ENCODE measurements at places on chromosomes 2 and 18.

GRCh38 chr2:122583159-122583917 lies 827.9 kb downstream of the TSN start:
- DNase-seq, result no peak

GRCh38 chr2:197311421-197312033 lies 947 bp upstream of the ANKRD44 start:
- no peak for DNase-seq

DNA sequence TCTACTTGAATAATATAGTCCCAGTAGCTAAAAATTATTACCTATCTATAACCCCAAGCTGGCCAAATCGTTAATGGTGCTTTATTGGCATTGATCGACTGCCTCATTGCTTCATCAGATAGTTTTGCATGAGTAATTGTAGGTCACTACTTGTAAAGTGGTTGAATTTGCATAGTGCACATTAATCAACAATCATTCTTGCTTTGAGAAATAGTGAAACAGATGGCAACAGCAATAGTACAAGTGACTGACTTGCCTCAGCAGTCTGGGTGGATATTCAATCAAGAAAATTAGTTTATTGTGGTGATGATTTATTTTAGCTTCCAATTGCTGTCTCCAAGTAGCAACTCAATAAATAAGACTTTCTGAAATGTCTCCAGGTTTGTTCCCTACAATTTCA lies 117.8 kb upstream of the NRXN1 start:
- DNase-seq, result no peak

DNA sequence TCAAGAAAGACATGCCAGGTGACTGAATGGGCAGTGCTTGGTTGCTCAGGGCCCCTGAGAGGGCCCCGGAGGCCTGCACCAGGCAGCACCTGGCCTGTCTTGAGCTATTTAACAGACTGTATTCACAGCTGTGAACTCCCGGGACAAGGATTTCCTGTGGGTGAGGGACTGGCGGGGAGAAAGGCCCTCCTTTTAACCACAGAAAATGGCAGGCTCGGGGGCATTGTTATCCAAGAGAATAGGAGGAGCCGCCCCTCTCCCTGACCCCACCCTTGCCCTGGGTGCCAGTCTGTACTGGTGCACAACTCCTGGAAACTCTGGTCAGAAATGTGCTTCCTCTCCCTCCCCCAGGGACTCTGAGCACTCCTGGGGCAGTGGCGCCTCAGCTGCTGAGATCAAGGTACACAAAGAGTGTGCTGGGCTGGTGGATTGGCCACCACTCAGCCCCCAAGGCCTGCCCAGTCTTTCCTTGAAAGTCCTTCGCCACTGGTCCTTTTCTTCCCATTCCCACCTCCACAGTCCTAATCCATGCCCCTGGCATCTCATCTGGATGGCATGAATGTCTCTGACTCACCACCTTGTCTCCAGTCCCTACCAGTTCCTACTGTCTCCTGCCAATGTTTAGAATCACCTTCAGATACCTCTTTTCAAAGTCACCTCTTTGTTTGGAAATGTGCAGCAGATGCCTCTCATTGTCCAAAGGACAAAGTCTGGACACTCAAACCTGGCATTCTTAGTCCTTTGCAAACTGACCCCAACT lies 19.6 kb upstream of the EPAS1 start:
- DNase-seq, result no peak

GRCh38 chr2:157732596-157732995 lies 103.9 kb upstream of the ACVR1C start:
- no peak for DNase-seq

DNA sequence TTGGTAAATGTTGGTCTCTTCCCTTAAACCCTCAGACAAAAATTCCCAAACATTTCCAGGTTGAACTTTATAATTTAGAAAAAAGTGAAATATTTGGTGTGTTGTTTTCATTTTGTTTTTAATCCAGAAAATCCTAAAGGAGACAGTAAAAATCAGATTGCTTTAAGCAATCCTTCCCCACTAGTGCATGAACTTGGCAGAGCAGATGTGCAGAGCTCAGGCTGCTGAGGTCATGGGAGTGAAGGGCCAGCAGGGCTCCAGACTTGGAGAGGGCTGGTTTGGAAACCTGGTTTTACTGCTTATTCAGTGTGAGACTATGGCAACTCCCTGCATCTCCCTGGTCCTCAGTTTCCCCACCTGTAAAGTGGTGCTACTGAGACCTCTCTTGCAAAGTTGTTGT lies 66.7 kb upstream of the TEX51 start:
- no peak for DNase-seq

DNA sequence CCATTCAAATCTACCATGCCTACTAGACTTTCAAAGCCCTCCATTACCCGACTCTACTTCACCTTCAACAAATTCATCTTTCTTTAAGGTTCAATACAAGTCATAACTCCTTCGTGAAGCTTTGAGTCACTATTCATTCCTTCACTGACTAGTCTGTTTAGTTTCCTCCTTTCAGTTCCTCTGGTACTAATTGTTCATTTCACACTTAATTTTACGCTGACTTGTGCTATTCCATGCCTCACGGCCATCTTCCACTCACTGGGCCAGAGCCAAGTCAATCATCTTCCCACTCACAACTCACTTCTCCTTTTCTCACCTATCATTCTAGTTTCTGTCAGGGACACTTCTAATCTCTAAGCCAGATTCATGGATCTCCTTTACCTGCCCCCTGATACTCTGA lies 136.2 kb downstream of the MTX2 start:
- DNase-seq, result no peak

DNA sequence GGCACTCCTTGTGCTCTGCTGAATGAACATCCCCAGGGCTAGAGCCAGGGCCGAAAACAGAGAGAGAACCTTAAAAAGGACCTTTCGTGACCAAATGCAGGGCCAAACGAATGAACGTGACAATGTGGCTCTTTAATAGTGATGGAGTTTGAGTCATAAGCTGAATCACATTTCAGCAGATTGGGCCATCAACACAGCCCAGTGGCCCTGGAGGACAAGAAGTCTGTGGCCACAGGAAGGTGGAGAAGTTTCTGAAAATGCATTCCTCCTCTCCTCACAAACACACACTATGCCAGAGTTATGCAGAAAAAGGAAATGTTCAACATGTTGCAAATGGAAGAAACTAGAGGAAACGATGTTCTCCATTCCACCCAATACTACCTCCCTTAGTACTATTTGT lies 415.8 kb downstream of the HRH4 start:
- DNase-seq, result no peak

GRCh38 chr2:156333951-156334495 lies 1.5 kb upstream of the NR4A2 start:
- no peak for DNase-seq

GRCh38 chr2:29603341-29603740 lies 318.0 kb downstream of the ALK start:
- no peak for DNase-seq
